ENCODE measurements at places on chromosomes 7 and 10.

GRCh38 chr7:35482231-35482630 lies 212.7 kb downstream of the HERPUD2 start:
- DNase-seq, result no peak

DNA sequence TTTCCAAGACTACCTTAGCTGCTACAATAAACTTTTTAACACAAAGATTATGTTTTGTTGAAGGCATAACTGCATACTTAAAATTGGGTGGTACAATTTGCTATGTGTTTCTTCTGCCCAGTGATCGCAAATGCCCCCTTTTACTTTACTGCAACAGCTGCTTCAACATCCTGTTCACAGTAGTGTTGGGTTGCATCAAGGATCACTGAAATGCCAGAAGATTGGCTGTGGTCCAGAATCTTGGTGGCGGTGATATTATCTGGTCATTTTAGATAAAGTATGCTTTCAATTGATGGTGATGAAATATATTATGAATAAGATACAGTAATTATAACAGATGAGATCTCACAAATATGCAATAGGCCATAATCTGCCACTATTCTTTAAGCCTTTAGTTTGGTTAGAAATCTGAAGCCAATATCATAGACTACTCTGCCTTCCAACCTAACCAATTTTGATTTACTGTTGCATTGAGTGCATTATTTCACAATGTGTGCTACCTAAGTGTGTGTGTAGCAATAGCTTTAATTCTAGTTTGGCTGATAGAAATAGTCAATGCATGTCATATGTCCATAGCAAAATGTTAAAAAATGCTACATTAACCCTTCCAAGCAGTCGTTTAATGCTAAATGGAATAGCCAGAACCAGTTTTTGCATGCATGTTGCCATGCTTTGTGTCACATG lies 29.8 kb upstream of the ING3 start:
- no peak for DNase-seq

- no peak for DNase-seq
These were observed 96.3 kb downstream of the ALOX5 start for GRCh38 chr10:45470098-45471012.

- no peak for DNase-seq
These were observed 7.6 kb upstream of the ORAI2 start for GRCh38 chr7:102425639-102426267.

DNA sequence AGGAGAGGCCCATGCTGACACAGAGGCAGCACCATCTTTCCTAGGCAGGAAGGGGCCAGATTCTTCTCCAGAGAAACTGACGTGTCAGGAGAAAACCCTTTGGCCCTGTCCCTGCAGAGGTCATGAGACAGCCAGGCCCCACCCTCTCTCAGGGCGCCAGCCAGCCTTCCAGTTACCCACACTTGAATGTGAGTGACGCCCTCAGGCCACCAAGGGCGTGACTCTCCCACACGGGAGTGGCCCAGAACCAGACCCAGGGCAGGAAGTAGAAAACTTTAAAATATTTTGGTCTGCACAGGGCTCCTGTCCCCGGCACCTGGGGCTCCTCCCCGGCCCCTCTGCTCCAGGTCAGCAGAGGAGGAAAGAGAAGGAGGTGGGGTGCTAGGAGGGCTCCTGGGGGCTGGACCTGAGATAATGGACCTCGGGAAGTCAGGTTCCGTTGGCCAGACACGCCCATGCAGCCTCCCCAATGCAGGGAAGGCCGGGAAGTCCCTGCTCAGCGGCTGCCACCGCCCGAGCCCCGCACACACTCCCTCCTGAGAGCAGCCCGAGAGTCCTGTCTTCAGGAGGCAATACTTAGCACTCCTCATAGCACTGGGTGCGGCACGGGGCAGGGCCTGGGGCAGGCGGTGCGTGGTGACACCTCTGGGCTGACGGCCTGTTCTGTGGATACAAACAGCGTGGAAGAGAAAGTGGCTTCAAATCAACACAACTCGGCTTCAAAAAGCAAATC lies 67.0 kb upstream of the CFAP46 start:
- no peak for DNase-seq

GRCh38 chr7:142720172-142720773 lies 29.0 kb upstream of the PRSS1 start:
- DNase-seq, result no peak

GRCh38 chr10:19930936-19931893 lies 115.0 kb downstream of the PLXDC2 start:
- DNase-seq, result no peak

DNA sequence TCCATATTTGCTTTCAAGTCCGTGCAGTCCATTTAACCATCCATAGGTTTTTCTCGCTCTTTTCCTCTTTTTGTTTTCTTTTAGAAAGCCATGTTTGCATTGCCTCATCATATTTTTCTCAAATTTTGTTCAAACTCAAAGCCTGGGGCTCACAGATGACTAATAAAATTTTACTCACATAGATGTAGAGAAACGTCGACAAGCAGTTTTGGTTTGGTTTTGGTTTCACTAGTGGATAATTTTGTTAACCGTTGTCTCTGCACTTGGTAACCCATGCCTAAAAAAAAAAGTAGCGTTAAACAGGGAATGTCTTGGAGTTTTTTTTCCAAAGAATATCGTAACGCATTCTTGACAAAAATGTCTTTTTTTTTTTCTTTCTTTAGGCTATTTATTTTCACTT lies 344.2 kb upstream of the GALNT17 start:
- no peak for DNase-seq
